Right atrium auricular region (tissue), 2 donors: ENCODE measurements at places on chromosomes 4 and X.

- DNase-seq = no peak
Measured at GRCh38 chrX:118627084-118627758, 100.2 kb upstream of the IL13RA1 start.

- DNase-seq = no peak
Measured at GRCh38 chrX:36957425-36958328, 50.5 kb upstream of the FAM47C start.

- no peak for DNase-seq
Measured at GRCh38 chr4:21678711-21679110, 269.9 kb downstream of the KCNIP4 start.

- DNase-seq = peak; percentile 63
Measured at GRCh38 chr4:123452616-123453015, 56.0 kb downstream of the SPRY1 start.

GRCh38 chr4:32562010-32562409 lies 1841.8 kb downstream of the PCDH7 start:
- DNase-seq = no peak

DNA sequence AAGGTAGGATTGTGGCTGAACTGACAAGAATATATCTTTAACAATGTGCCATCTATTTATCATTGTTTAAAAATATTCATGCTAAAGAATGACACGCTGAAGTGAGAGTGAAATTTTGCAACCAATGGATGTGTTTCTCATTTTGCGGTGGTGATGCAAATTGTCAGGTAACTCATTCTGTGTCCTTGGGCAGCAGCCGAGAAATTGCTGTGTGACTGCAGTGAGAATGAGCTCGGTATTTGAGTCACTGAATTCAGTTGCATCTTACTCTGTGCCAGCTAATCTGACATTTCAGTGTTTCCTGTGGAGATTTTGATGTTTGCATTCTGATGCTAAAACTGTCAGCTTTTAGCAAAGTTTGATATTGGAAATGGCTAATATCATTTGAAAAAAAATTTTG lies 28.1 kb downstream of the MCUB start:
- no peak for DNase-seq

DNA sequence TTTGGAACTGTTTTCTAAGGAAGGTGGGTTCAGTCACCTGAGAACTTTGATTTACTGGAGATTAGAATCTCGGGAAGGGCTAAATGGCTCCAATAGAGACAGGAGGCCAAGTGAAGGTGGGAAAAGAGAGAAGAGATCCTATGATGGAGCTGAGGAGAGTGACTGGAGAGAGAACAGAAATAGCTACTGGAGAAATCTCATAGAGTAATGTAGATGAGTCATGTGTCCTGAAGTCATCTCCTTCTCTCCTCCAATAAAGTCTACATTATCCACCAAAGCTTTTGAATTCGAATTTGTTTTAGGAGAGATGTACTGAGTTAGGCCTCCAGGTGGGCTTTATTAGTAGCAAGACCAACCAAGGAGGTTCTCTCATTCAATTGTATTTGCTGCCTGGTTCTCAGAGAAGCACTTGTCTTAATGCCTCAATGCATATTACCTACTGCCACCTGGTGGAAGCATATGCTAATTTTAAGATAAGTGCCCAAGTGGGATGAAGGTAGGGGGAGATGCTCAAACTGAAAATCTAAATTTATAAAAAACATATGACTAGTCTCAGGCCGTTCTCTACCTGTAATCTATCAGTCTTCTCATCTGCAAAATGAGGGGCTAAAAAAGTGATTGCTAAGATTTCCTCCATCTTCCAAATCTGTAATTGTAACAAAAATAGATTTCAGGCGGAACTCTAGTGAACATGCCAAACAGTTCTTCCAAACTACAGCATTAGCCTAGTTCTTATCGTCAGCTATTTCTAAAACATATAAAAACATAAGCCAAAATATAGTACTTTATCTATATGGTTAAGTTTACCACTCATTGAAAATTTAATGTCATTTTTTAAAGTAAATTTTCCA lies 24.4 kb downstream of the TXK start:
- no peak for DNase-seq

- no peak for DNase-seq
Measured at GRCh38 chr4:87805971-87806370, 6.6 kb downstream of the IBSP start.

- DNase-seq = no peak
Measured at GRCh38 chr4:10035130-10035529, 13.8 kb upstream of the SLC2A9 start.

DNA sequence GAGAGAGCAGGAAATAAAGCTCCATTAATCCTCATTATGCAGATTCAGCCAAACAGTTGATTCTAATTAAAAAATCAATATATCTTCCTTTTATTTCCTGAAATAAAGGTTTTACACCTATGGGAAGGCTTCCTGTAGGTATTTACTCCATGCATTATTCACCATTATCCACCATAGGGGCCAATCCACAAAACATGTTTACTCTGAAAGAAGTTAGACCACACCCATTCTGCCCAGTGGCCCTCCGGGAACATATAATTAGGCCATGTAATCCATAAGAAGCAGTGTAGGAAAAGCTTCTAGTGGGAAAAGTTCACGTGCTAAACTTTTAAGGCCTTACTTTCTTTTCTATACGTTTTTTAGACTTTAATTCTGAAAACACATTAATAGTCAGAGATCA lies 57.7 kb downstream of the SAT1 start:
- no peak for DNase-seq

DNA sequence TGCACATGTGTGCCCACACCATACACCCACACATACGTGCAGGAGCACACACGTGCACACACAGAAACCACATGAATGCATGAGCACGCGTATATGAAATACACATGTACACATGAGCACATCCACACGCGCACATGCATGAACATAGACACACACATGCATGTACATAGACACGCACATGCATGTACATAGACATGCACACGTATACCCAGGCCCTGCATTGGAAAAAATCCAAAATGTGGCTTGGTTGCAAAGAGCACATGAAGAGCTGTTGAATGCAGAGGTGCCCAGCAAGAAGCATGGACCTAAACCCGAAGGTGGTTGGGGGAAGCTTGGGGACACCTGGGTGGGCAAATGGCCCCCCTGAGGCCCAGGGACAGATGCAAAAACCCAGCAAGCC lies 18.5 kb downstream of the CD99 start:
- no peak for DNase-seq

GRCh38 chr4:127782025-127782274 lies 172 bp upstream of the HSPA4L start:
- DNase-seq = peak; percentile 76

- DNase-seq = no peak
Measured at GRCh38 chr4:140626661-140627376, 58.1 kb upstream of the UCP1 start.

- DNase-seq = no peak
Measured at GRCh38 chr4:55008166-55009056, 117.0 kb downstream of the KDR start.

DNA sequence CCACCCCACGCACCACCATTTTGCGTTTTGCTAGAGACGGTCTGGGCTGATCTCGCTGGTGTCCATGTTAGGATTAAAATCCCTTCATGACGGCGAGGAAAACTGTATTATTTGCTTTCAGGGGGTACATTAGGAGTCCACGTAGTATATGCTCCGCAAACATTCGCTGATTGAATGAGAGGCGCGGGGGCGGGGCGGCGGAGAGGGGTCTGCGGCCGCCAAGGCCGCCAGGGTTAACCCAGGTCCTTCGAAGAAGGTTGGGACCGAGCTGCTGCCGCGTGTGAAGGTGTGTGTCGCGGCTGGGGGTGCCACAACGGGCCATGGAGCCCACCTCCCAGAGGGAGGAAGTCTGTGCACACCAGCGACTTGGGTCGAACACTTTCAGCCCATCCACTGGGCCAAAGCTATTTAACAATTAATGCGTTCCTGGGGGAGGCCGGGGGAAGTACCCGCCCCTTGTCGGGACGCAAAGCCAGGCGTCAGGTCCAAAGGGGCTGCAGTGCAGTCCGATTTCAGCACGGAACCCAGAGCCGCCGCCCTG lies 6.4 kb upstream of the PITX2 start:
- DNase-seq = peak; percentile 44
